ENCODE measurements at places on chromosomes 2 and 18.

DNA sequence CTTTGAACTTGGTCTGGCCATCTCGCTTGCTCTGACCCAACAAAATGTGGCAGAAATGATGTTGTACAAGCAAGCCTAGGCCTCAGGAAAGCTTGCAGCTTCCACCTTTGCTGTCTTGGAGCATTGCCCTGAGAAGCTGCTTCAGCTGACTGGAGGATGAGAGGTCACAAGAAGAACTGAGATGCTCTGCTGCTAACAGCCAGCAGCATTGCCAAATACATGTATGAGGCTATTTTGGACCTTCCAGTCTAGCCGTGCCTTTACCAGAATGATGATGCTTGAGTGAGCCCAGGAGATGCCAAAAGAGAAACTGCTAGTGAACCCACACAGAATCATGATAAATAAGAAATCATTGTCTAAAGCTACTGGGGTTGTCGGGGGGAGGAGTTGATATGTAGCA is 13.2 kb upstream of the ITGAV start:
- DNase-seq: no peak

DNA sequence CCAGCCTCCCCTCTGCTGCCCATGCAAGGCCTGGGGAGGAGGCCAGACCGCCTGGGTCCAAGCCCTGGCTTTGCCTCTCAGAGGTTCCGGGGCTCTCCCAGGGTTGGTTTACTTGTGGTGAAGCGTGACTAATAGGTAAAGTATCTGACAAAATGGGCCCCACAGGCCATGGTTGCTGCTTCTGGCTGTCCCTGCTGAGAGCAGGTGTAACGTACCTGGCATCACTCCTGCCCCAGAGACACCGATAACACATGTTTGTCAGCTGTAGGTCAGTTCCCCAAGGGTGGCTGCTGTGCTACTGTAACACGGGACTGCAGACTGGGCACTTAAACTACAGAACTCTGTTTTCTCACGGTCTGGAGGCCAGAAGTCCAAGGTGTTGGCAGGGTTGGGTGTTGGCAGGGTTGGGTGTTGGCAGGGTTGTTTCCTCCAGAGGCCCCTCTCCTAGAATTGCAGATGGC is 34.1 kb downstream of the ODC1 start:
- DNase-seq: no peak

DNA sequence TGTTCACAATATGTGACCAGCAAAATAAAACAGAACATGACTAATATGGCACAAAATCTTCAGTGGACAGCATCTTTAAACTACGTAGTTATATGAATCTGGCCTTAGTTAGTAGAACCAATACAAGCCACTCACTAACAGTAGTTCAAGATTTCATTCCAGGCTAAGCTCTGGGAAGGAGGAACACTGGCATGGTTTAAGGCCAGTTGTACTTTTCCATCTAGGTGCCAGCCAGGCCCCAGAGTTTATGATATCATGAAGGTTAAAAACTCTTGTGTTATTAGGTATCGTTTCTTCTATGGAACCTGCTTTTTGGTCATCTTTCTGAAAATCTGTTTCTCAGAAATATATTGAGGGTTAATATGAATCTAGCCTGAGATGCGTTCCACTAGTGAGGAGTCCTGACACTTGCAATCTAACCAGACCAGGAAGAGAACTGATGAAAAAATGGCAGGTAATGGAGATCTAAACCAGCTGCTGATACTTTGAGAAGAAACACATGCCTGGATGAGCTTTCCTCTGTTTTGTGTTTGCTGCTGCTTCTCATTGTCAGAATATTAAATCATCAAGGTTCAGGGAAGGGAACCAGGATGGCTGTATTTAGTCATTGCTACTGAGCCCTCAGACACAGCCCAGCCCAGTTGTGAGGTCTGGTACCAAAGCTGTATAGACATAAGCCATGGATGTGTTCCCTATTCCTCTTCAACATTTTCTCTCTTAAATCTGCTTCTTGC is 182.8 kb upstream of the SETBP1 start:
- DNase-seq: no peak

DNA sequence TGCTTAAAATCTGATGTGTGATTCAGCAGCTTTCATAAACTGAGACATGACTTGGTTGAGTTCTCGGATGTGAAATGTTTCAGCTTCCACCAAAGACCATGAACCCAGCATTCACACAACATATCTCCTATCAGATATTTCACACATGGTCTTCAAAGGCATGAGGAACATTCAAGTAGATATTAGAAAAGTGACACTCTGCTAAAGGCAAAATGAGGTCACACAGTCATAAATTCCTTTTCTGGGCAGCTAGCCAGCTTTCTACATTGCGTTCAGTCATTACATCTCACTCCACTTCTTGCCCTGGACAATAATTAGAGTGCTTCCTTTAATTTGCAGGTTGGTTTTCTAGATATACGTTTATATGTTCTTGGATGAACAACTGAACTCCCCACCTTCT is 96.7 kb downstream of the GAREM1 start:
- no peak for DNase-seq

DNA sequence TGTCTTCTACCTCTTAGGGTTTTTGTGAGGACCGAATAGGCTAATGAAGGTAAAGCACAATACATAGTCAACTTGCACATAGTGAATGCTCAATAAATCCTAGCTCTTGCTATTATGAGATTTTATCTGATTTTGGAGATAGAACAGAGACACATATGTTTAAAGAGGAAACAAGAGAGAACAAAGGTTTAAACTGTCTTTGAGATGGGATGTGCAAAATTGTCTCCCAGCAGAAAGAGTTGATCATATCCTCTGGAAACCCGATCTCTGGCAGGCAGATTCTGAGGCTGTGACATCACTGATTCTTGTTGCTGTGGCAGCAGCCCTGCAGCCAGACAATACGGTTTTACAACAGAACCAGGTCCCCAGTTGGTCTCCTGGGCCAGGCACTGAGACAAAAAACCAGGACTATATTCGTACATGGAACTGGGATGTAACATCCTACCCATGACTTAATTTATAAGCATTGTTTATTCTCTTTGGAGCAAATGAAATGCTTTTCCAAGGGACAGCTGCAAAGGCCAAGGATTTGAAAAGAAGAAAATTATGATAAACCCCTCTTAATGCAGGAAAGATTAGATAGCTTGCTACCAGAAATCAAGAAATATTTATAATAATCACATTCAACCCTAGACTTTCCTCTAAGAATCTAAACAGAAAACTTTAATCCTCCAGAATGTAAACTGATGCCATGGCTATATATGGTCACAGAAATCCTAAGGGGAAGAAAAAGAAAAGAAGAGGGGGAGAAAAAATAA is 80.2 kb downstream of the SLC8A1 start:
- no peak for DNase-seq

DNA sequence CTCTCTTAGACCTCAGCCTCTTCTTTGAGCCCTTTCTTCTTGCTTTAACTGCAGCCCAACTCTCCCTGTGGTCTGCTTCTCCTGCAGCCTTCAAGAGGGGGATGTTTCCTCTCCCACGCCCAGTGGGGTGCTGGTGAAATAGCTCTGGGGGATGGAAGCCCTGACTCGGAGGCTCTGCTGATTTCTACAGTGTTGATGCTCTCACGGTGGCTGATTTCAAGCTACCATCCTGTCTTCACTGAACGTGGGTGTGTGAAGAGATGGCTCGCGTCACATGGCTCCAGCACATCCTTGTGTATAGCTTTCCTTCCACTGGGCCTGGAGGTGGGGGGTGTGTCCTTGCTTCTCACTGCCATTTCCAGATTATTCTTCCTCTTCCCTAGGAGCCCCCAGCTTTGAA is 20.0 kb downstream of the MPP4 start:
- DNase-seq: no peak

DNA sequence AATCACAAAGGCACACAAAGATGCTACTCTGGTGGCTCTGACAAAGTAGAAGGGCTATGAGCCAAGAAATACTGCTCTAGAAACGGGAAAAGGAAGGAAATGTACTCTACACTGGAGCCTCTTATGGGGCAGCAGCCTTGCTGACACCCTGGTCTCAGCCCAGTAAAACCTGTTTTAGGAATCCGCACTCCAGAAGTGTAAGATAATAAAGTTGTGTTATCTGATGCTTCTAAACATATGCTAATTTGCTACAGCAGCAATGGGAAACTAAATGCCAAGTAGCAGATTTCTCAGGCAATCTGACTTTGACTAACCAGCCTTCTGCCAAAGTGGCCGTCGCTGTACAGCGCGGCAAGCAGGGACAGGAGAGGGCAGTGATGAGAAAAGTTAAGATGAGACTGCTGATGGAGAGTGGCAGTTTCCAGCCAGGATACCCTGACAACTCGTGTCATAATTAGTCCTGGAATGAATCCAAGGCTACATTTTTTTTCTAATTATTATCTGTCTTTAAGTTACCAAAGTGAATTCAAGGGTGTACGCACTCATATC is 99.0 kb downstream of the NETO1 start:
- no peak for DNase-seq

- no peak for DNase-seq
These were observed 246.3 kb upstream of the NRP2 start for GRCh38 chr2:205435970-205436369.

- peak; percentile 86 for DNase-seq
These were observed 304.0 kb downstream of the LPIN1 start for GRCh38 chr2:12050396-12050795.

DNA sequence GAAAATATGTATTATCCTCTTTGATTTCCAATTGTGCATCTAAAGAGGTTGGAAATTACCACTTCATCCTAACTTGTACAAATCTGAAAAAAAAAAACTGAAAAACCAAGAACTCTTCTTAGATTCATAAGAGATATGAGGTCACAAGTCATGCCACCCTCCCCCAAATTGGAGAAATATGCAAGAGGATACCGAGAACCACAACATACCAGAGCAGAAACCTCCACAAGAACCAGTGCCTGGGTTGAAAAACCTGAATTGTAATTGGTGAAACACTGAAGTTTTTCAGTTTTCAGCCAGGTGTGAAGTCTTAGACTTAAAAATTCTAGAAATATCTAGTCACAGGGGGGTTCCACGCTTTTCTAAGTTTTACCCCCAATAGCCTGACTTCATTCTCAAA is 1029.5 kb upstream of the LRRTM1 start:
- no peak for DNase-seq

- no peak for DNase-seq
These were observed 8.8 kb downstream of the UNC50 start for GRCh38 chr2:98617149-98617548.

- peak; percentile 62 for DNase-seq
These were observed at the start of gene DOCK10 for GRCh38 chr2:225041851-225042799. DOCK10 (minus strand) TSS chr2:225042468; CDS start chr2:225042374, 94 bp downstream.

GRCh38 chr2:169468841-169469240 is 10.5 kb upstream of the BBS5 start:
- DNase-seq: peak; percentile 22

GRCh38 chr2:235314371-235314930 is 179.4 kb upstream of the AGAP1 start:
- DNase-seq: no peak

GRCh38 chr2:152485954-152486736 is 151.2 kb downstream of the FMNL2 start:
- DNase-seq: no peak

- no peak for DNase-seq
These were observed 4.1 kb upstream of the KLHL30 start for GRCh38 chr2:238134393-238134785.

DNA sequence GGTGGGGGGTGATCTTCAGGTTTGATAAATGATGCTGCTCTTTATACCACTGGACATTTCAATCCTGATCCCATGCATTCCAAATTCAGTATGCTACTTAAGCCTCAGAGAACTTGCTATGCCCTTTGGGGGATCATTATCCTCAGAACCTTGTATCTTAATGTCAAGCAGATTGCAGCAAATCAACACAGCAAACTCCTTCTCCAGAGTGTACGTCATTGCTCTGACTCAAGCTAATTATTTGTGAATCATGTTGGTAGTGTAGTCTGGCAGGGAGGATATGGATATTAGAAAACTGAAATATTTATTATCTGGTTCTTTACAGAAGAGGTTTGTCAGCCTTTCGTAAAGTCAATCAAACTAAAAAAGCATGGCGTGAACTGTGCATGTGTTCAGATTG is 562.5 kb upstream of the FAM98A start:
- no peak for DNase-seq

DNA sequence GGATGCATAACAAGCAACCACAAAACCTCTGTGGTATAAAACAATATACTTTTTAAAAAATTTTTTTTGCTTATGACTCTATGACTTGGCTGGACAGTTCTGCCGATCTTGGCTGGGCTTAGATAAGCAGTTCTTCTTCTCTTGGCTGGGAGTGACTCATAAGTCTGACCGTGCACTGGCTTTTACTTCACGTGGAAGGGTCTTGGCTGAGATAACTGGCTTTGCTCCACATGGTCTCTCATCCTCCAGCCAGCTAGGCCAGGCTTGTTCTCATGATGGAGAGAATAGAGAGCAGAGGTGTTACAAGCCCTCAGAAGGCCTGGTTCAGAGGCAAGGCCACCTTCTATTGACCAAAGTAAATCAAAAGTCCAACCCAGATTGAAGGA is 178.9 kb upstream of the SERPINE2 start:
- no peak for DNase-seq

GRCh38 chr2:101560780-101561315 is 85.9 kb upstream of the RFX8 start:
- peak; percentile 3 for DNase-seq

DNA sequence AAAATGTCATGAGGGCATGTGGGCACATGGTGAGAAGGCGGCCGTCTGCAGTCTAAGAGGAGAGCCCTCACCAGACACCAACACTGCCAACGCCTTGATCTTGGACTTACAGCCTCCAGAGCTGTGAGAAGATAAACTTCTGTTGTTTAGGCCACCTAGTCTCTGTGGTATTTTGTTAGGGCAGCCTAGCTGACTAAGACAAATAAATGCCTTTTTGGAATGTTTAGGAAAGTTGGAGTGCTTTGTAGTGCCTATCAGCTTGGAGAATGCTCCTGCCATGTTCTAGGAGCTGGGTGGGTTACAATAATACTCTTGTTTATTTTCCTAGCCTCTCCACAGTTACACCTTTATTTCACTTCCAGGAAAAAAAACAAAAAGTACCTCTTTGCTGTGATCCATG is 92.0 kb downstream of the SPP2 start:
- no peak for DNase-seq

DNA sequence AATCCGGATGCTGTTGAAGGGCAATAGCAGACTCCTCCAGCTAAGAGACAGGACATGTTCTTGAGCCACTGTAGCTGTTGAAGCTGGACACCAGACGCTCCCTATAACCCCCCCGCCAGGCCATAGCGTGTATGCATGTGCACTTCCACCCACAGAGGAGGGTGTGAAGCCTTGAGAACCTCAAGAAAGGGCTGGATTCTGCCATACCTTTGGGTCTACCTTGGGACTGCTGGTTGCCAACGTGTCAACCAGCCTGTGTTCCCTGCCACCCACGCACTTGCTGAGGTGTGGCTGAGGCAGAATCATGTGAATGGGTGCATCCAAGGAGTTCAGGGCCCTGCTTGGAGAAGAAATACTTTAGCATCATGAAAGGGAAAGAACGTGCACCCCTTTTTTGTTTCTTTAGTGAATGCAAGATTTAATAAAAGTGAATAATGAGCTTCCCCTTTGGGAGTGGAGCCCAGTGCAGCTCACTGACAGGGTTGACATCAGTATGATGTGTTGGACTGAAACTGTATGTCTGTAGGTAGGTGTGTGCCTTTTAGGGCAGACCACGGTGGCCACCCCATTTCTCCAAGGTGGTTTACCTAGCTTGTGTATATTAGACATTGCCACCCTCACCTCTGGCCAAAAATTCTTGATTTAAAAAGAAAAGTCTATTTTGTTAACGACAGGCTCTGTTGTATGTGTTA is 198.3 kb downstream of the MGAT5 start:
- DNase-seq: no peak
